ENCODE measurements at places on chromosomes 7 and 10.
A peak's percentile ranks its signal among the peaks of the same experiment; 100 is the strongest.

DNA sequence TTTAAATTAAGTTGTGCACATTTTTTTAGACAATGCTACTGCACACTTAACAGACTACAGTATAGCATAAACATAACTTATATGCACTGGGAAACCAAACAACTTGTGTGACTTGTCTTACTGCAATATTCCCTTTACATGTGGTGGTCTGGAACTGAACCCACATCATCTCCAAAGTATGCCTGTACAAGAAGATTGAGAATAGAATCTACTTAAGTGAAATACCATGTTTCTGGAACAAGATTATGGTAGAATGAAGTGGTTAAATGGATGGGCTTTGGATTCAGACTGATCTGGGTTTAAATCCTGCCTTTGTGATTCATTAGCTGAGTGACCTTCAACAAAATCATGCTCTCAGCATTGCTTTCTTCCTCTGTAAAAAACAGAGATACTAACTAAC, 30.7 kb downstream of the CUL2 start:
- DNase-seq, result no peak

GRCh38 chr7:108313086-108313485, 143.2 kb downstream of the NRCAM start:
- no peak for DNase-seq

GRCh38 chr7:155205368-155206317, 92.0 kb upstream of the INSIG1 start:
- peak; percentile 44 for DNase-seq

DNA sequence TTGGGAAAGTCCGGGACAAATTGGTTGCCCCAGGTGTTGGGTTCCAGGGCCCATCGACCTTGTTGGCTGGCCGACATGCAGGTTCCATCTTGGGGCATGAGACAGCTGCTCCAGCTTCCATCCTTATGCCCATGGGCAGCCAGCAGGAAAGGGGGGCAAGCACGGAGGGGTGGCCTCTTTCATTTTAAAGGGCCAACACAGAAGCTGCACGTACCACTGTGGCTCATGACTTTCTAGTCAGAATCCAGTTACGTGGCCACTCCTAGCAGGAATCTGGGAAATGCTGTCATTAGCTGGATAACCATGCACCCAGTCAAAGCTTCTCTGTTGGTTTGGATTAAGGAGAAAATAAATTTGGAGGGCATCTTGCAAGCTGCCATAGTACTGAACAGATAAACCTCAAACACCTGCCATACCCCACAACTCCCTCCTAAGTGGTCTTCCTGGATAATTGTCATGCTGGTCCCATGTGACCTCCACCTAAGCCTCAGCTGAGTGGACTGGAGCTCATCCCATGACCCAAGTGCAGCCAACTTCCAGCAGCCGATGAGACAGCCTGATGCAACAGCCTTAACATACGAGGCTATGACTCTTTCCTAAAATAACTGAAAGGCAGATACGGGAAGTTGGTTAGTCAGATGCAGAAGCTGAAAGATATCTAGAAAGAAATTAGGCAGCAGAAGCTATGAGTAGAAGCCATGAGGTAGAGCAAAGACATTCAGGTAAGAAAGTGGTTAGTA, 21.4 kb upstream of the GSDME start:
- no peak for DNase-seq

DNA sequence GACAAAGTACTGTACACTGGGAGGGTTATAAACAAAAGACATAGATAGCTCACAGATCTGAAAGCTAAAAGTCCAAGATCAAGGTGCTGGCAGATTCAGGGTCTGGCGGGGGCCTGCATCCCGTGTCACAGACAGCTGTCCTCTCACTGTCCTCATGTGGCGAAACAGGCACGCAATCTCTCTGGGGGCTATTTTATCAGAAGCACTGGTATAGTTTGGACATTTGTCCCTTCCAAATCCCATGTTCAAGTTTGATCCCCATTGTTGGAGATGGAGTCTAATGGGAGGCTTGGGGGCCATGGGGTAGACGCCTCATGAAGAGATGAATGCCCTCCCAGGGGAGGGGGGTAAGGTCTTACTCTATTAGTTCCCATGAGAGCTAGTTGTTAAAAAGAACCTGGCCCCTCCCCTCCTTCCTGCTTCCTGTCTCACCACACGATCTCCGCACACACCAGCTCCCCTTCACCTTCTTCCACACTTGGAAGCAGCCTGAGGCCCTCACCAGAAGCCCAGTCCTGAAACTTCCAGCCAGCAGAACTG, 72.5 kb upstream of the UCN3 start:
- no peak for DNase-seq

- DNase-seq, result no peak
Observed at GRCh38 chr10:86518781-86519180, 2.8 kb downstream of the WAPL start.

- peak; percentile 50 for DNase-seq
Observed at GRCh38 chr7:27146491-27147198, 929 bp downstream of the HOXA6 start.
